ENCODE measurements at places on chromosomes 1 and 21.
A peak's percentile ranks its signal among the peaks of the same experiment; 100 is the strongest.

GRCh38 chr1:197268012-197268411, at the start of gene CRB1:
Gene CRB1 (plus strand): TSS chr1:197268252. CDS start chr1:197268413, 161 bp downstream.
- DNase-seq, result no peak

GRCh38 chr1:168082008-168082876, 54.5 kb downstream of the GPR161 start:
- DNase-seq, result peak; percentile 58

DNA sequence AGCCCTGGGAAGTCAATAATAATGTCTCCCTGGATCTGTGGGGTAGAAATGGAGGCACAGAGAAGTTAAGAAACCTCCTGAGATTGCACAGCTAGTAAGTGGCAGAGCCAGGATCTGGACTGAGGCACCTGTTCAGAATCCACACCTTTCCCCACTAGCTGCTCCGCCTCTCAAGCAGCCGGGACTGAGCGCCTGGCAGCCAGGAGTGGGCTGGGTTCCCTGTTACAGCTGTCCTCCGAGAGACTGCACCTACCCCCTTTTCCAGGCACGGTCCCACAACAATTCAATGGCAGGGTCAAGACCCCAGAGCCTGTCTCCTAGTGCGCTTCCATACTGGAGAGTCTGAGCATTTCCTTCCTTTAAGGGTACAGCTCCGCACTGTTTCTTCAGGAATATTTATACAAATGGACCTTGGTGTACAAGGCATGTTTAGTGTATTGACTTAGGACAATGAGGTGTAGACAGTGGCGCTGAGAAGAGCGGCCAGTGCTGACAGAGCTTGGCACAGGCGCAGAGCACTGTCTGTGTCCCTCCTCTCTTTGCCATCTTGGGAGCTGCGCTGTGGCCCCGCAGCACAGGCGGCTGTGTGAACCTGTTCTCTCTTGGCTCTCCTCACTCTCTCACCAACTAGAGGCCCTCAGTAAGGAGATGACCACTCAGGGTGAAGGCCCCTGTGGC, 24.4 kb downstream of the GRHL3 start:
- DNase-seq, result no peak

DNA sequence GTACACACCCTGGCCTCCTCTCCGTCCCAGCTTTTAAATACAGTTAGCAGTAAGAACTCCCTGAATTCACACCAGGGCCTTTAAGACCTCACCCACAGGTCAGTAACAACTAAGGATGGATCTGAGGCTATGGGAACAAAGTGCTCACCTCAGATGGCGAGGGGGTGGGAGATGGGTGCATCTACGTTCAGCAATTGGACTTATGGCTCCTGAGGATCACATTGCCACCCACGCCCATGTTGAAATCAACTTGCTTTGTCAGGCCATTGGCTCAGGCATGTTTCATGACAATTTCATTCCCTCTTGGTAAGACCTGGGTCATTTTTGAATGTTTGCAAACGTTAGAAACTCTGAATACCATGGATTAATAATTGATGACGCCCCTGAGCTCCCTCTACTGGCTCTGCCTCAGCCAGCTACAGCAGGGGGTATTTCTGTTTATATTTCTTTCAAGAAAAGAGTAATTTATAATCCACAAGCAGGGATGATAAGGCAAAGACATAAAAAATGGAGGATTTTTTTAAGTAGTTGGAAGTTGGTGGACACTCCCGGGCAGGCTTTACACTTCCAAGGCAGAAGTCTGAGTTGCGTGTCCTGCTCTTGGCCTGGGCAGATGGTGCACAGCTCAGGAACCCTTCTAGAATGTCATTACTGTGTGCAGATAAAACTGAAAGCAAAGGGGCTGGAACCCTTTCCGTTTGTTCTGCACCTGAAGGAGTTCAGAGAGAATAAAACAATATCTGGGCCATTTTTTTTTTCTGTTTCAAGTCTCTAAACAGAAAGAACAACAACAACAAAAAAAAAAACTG, 13.7 kb upstream of the LBR start:
- no peak for DNase-seq

- DNase-seq, result no peak
Observed at GRCh38 chr21:44748621-44749020, 37.2 kb upstream of the TSPEAR start.

GRCh38 chr21:28627691-28628090, 365.0 kb downstream of the LTN1 start:
- DNase-seq, result peak; percentile 2

DNA sequence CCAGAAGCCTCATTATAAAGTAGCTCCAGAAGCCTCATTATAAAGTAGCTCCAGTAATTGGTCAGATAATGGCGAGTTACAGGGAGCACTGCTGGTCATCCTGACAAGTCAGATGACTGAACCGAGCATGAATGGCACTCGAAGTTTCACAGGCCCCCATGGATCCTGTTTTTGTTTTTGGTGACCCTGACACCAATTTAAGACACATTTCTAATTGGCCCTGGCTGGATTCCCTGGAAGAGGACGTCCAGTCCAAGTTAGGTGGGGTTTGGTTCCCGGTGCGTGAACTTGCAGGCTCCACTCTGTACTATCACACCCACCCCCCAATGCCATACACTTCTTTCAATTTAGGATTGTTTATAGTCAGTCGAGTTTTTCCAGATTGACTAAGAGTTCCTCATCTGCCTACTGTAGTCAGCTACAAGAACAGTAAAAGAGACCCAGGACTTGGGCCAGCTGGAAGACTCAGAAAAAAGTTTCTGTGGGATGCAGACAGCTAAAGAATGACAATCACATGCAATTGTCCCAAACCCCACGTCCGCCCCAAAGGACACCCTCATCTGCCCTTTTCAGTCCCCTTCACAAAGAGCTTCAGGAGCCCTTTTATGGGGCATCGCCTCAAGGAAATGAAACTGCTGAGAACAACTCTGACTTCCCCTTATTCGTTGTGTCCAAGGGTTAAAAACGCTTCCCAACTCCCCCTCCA, 2.7 kb downstream of the DHRS3 start:
- DNase-seq, result no peak

DNA sequence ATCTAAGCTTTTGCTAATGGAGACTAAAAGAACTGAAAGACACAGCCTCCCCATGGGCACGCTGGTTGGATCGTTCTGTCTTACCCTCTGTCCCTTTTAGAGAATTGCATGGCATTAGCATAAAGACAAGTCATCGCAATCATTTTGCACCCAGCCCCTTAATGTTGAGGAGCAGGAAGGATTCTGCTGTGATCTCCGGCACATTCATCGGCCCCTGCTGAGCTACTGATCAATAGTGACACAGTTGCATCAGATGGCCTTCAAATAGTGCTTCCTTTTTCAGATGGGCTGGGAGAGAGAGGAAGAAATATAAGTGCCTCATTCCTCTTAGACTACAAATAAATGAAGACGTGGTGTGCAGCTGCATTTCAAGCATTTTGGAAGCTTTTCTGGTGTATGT, 75.4 kb downstream of the NOS1AP start:
- no peak for DNase-seq

GRCh38 chr1:77704736-77705135, 22.3 kb upstream of the ZZZ3 start:
- no peak for DNase-seq

GRCh38 chr1:70440642-70441391, 29.7 kb downstream of the CTH start:
- no peak for DNase-seq

- no peak for DNase-seq
Observed at GRCh38 chr1:86718786-86719185, 14.4 kb downstream of the SH3GLB1 start.

DNA sequence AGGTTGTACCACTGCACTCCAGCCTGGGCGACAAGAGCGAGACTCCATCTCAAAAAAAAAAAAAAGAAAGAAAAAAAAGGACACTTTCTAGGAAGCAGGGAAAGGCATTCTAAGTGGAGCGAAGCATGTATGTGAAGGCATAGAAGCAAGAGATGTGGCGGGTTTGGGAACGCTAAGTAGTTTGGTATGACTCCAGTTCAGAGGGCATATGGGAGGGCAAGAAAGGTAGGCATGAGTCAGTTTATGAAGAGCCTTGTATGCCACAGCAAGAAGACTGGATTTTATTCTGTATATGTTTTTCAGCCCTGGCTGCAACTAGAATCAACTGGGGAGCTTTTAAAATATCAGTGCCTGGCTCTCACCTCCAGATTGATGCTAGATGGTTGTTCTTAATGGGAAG, 4.4 kb upstream of the ELOVL1 start:
- DNase-seq, result no peak

- DNase-seq, result no peak
Observed at GRCh38 chr1:81679942-81680341, 120.8 kb upstream of the ADGRL2 start.

DNA sequence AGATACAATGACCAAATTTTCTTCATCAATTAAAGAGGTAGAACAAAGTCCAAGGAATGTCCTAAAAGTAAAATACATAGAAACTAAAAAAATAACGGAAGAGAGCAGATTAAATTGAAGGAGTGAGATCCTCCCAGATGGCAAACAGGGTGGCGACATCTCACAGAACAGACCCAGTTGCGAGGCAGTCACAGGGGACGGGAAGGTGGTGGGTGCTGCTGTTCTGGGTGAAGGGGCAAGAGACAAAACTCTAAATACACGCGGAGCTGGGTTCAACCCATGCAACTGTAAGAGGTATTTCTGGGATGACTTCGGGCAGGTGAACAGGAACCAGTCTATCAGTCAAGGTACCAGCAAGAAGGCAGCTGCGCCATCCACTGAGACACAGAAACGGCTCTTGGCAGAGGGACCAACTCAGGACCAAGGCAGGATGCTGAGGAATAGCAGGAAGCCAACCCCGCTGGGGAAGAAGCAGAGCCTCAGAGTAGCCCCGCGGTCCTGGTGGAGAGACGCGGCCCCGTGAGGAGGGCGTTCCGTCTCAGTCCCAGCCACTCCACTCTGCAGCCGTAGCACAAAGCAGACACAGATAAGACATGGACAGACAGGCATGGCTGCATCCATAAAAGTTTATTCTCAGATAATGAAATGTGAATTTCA, 32.2 kb downstream of the WDR4 start:
- DNase-seq, result no peak

- no peak for DNase-seq
Observed at GRCh38 chr1:63790989-63791388, 17.2 kb downstream of the ROR1 start.

DNA sequence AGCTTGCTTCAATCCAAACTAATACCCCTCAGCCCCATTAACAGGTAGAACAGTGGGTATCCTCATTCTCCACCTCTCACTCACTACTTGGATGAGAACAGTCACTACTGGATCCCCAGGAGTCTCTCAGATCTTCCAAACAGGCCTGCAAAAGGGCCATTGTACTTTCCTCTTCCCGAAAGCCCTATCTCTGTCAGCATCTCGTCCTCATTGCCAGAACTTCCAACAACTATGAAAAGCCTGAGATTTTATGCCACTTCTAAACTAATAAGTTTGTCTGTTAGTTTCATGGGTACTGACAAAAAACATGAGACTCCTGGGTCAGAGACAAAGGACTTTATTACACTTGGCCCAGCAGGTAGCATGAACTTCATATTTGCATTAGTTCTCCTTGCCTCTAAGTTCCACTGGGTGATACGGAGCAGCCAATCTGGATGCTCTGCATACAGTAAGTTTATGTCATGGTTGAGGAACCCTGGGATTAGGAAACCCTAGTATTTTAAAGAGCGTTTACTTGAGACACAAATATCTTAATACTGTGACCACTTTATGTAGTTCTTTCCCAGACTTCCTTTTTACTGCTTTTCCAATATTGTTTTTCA, 38.1 kb downstream of the VANGL2 start:
- no peak for DNase-seq

GRCh38 chr1:65459397-65459768, 38.9 kb downstream of the LEPR start:
- peak; percentile 8 for DNase-seq

DNA sequence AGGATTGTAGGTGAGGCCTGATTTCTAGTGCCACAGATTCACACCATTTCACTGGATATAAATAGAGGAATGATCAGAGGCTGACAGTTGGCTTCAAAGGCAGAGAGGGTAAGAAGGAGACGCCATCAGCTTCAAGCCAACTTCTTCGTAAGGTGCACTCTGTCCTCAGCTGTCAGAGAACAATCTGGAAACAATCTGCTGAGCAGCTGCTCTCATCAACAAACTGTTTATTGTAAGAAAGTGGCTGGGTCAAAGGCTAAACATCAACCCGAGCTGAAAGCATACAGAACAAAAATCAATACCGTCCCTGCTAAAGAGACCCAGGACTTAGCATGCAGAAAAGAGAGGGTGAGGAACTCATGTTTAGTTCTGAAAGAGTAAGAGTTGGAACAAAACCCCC, 48.2 kb downstream of the HLCS start:
- no peak for DNase-seq

DNA sequence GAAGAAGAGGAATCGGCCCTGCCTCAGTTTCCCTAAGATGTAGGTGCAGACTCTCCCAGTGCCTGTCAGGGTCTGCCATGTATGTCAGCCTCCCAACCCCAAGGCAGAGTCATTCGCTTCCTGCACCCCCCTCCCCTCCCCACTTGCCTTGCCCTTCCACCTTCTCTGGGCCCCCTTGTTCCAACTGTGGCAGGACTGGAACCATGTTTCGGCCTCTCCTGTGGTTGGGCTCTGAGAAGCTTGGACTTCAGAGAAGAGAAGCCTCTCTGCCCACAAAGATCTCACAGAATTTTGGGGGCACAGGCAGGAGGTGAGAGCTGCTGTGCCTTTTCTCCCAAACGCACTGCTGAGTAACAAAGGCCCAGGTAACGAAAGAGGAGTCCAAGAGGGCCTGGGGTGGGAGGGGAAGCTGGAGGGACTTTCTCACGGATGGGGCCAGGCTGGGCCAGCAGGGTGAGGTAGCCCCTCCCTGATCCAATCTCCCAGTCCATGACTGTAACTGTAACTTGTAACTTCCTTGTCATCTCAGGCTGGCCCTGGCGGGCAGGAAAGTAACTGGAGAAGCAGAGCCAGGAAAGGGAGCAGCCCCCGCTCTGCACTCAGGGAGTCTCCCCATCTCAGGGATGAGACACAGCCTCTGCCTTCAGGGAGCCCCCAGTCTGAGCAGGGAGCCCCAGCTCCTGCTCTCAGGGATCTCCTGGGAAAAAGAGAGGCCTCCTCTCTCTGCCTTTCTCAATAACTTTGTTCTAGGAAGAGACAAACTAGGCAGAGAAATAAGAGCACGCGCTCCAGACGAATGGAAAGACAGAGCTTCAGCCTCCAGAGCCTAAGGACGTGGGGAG, 11.3 kb downstream of the CRABP2 start:
- DNase-seq, result no peak

DNA sequence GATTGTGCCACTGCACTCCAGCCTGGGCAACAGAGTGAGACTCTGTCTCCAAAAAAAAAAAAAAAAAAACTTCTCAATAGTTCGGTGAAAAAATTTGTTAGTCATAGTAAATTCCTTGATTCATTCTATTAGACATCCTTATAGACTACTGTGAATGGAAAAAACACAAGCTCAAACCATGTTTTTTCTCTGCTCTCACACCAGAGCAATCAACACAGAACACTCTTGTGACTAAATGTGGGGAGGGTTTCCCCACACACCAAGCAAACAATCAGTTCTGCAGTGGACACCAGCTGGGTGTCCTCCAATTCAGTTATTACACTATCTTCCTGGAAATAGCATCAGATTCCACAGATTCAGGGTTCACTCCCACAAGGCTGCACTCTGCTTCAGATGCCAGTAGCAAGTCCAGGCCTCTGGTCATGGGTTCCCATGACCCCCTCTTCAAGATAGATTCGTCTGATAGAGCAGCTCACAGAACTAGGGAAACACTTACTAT, 69.1 kb upstream of the TEKT2 start:
- no peak for DNase-seq
